ENCODE measurements at places on chromosomes 11 and 22.

- DNase-seq: no peak
Observed at GRCh38 chr22:33811208-33811607, 109.1 kb downstream of the LARGE1 start.

- DNase-seq: no peak
Observed at GRCh38 chr11:56632329-56632728, 9.9 kb downstream of the OR5AP2 start.

DNA sequence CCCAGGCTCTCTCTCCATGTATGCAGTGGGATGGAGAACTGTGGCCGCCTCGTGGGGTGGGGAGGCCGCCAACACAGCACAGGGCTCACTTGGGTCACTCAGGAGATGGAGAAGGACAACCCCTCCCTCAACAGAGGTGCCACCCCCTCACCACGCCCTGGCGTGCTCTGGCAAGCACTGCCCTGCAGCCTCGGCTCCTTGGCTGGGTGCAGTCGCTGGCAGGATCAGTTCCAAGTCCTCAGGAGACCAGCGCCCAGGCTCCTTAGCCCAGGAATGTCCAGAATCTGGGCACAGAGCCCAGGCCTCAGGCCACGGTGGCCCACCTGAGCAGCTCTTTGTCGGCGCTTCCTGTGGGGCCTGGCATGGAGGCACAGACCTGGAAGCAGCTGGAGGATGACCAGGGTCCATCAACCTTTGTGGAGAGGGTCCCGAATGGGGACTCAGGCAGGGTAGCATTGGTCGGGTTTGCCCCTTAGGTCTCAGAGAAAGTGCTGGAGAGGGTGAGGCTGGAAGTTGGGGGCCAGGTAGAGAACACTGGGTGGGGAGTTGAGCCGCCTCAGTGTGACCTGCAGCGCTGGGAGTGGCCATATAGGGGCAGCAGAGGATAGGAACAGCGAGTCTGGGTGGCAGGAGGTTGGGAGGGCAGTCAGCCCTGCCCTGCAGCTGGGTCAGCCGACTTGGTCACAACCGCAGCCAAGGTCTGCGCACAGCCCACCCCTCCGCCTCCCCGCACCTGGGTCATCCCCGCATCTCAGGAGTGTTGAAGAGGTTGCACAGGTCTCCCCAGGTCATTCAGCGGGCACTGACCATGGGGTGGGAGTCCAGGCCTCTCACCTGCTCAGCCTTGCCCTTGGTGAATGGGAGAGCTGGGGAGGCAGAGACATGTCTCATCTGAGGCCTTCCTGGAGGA is 8.2 kb downstream of the SUSD2 start:
- DNase-seq: peak; percentile 28

- DNase-seq: no peak
Observed at GRCh38 chr22:36367479-36367878, 20.3 kb downstream of the MYH9 start.

GRCh38 chr11:66509131-66509561 is 1.3 kb upstream of the BBS1 start:
- no peak for DNase-seq
